Fibroblast of skin of back (primary cell): ENCODE measurements at places on chromosomes 2 and 18.
A peak's percentile ranks its signal among the peaks of the same experiment; 100 is the strongest.

DNA sequence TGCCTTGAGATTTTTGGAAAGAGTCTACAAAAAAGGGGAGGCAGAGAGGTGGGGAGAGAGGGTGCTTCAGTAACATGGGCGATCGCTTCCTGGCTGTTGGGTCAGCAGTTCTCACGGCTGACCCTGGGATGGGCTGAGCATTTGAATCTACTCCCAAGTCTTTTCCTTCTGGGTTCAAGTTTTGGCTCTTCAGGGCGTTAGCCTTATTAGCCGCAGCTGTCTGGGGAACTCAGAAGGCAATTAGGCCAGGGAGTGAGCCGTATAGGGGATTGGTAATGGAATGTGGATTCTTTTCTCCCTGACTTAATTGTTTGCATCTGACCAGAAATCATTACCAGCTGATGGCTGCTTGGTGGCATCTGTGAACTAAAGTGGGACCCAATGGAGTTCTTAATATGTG, 250.5 kb upstream of the SKOR2 start:
- DNase-seq = no peak

DNA sequence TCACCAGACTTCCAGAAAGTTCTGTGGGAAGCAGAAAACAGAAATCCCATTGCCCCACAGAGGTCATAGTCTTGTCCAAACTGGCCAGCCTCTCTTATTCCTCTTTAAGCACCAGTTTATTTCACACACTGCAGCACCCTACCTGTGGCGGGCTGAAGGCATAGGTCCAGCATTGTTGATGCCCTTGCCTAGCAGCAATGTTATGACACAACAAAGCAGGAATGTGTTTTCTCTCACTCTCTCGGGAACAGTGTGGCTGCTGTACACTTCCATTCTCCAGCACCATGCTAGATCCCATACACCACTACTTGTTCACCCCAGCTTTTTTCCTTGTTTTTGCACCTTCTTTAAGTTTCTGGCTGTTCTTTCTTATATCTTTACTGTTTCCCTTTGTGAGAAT, 181.6 kb downstream of the DNAH6 start:
- no peak for DNase-seq

- DNase-seq = peak; percentile 28
These were observed 112.8 kb upstream of the SCN1A start for GRCh38 chr2:166240387-166241313.

DNA sequence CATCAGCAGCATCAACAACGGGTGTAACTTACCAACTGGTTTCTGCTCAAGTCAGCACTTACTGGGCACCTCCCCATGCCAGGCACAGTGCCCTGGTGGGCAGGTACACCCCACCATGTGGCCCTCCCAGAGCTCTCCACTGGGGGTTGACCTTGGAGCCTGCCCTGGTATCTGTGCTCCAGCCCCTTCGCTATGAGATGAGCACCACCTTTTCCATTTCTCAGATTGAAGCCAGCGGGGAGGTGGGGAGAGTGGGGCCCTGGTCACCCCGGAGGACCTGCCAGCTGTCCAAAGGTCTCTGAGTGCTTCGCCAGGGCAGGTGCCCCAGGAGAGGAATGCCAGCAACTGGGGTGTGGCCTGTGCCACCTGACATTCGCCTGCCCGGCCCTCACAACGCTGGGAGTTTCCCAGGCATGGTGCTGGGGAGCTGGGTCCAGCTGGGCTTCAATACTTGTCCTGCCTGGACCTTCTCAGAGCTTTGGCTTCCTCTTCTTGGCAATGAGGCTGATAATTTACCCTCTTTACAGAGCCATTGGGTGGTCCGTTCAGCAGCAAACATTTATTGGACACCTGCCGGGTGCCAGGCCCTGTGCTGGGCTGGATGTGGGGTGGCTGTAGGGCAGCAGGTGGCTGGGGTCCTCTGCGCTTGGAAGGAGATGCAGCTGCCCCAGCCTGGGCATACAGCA, 5.9 kb upstream of the ZAP70 start:
- DNase-seq = no peak

- no peak for DNase-seq
These were observed 246.6 kb downstream of the EIPR1 start for GRCh38 chr2:3130889-3131635.

- DNase-seq = no peak
These were observed 196.1 kb downstream of the LTBP1 start for GRCh38 chr2:33142810-33143209.

DNA sequence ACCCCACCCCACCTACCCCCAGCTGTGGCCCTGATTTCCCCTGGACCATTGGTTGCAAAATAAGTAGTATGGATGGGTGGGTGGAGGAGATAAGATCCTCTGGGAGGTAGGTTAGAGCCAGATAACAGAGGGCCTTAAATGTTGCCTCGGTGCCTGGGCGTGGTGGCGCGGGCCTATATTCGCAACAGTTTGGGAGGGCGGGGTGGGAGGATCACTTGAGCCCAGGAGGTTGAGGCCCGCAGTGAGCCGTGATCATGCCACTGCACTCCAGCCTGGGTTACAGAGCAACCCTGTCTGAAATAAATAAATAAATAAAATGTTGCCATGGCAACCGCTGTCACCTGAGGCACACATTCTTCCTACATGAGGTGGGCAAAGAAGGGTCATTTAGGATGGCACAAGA, 103.3 kb upstream of the GATA6 start:
- no peak for DNase-seq

DNA sequence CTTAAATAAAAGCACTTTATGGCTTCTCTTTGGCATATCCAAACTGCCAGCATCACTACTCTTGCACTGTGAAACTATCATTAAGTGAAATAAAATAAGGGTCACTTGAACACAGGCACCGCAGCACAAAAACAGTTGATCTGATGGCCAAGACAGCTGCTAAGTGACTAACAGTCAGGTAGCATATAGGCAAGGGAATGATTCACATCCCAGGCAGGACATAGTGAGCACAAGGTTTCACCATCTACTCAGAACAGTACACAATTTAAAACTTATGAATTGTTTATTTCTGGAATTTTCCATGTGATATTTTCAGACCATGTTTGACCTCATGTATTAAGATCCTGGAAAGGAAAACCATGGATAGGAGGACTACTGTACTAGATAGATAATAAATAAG, 214.2 kb downstream of the MREG start:
- DNase-seq = no peak

DNA sequence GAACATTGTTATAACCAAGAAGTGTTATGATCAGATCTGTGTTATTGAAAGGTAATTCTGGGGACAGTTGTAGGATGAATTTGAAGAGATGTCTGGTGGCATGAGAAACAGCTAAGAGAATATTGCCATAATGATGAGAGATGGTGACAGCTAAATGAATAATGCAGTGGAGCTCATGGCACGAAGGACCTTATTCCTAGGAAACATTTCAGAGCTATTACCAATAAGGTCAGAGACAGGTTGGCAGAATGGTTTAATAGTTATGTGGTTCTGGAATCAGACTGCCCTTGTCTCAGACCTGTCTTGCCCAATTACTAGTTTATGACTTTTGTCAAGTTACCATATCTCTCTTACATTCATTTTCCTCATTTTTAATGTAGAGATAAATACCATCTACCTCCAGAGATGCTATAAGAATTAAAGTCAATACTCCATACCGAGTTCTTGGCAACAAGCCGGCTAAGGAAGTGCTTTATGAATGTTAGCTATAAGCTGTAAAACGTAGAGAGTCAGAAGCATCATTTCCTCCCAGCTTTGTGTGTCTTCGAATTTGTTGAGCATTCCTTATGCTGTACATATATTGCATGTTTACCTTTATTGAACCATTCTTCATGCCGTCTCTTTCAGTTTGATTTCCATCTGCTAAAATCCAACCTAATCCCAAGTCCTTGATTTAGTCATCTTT, 73.6 kb upstream of the COL5A2 start:
- peak; percentile 58 for DNase-seq

GRCh38 chr2:142718576-142719155, 158.8 kb upstream of the KYNU start:
- DNase-seq = peak; percentile 13

GRCh38 chr2:27958711-27959378, 68.3 kb downstream of the BABAM2 start:
- peak; percentile 23 for DNase-seq

- peak; percentile 60 for DNase-seq
These were observed 19.4 kb upstream of the DUSP2 start for GRCh38 chr2:96164459-96165184.

GRCh38 chr18:34018336-34018735, 206.4 kb downstream of the NOL4 start:
- DNase-seq = no peak

DNA sequence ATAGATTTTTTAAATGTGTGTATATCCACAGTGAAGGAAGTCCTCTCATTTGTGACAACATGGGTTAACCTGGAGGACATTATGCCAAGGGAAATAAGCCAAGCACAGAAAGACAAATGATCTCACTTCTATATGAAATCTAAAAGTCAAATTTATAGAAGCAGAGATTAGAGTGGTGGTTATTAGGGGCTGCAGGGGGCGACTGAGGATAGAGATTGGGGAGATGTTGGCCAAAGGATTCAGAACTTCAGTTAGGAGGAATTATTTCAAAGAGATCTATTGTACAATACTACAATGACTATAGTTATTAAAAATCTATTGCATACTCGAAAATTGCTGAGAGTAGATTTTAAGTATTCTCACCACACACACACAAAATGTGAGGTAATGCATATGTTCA, 252.4 kb upstream of the SLC39A10 start:
- DNase-seq = no peak

- DNase-seq = no peak
These were observed 74.1 kb upstream of the MAP4K3 start for GRCh38 chr2:39511219-39511604.

DNA sequence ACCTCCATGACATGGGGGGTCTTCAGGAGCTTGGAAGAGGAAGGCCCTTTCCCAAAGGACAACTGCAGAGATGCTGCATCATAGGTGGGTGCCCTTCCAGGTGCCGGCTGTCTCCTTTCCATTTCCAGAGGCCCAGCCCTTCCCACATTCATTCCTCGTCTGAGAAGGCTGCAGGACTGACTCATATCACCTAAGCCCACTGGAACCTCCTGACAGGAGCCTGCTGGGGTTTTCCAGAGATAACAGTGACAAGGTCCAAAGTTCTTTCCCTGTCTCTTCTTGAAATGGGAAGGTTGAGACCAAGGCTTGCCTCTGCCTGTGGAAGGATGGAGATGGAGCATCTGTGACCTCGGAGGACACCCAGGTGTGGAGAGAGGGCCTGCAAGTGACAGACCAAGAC, 3.6 kb upstream of the PRSS56 start:
- no peak for DNase-seq

DNA sequence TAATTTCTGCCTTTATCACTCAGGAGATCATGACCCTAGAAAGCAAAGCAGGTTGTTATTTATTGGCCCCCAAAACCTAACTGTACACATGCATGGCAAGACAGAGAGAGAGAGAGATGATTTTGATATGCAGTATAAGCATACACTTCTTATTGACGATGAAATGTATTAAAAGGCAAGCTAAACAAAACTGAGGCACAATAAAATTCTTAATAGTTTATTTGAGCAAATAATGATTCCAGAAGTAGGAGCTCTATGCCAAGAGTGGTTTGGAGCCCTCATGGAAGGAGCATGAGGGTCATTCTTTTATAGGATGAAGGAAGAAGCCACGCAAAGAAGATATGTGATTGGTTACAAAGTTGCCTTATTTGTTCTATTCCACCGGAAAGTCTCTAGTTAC, 616.0 kb downstream of the FBXO15 start:
- DNase-seq = no peak

GRCh38 chr2:156619021-156619539, 182.9 kb downstream of the GPD2 start:
- DNase-seq = no peak

- DNase-seq = no peak
These were observed 5.5 kb downstream of the IHH start for GRCh38 chr2:219054956-219055903.

GRCh38 chr18:37491526-37491925, 74.1 kb downstream of the CELF4 start:
- no peak for DNase-seq
